ENCODE measurements at places on chromosomes 4 and X. TPM values are rescaled to one million over a fixed set of nuclear protein-coding genes. Genes with fewer than 3 reads are reported as not detected.

SPACA5 gene
- total RNA-seq: not detected

PLRG1 gene
- total RNA-seq: 34.7 TPM

ADGRL3 gene
- total RNA-seq: 22.2 TPM

GLOD5 gene
- total RNA-seq: not detected

CLDN34 gene
- total RNA-seq: not detected

ALB gene
- total RNA-seq: 51.5 TPM

MAMLD1 gene
- total RNA-seq: 15.4 TPM

MAGEA10 gene
- not detected for total RNA-seq

NEUROG2 gene
- not detected for total RNA-seq

SSX4B gene
- not detected for total RNA-seq

MAGEB1 gene
- not detected for total RNA-seq

USP17L30 gene
- not detected for total RNA-seq

RAB40A gene
- total RNA-seq: 1.5 TPM

TMEM154 gene
- total RNA-seq: 1.4 TPM

ENPEP gene
- 1.7 TPM for total RNA-seq

AR gene
- 16.3 TPM for total RNA-seq

PJA1 gene
- 26.9 TPM for total RNA-seq

IL13RA1 gene
- total RNA-seq: 29.6 TPM

SPANXA2 gene
- total RNA-seq: not detected

GABRB1 gene
- total RNA-seq: 0.53 TPM

EFHC2 gene
- not detected for total RNA-seq

POLN gene
- total RNA-seq: 0.21 TPM

APLN gene
- total RNA-seq: 2.2 TPM

RRAGB gene
- total RNA-seq: 9.9 TPM

TRMT44 gene
- 39.8 TPM for total RNA-seq

DNAAF6 gene
- not detected for total RNA-seq

GBA3 gene
- not detected for total RNA-seq

SLC25A14 gene
- total RNA-seq: 14.9 TPM

SLC9B1 gene
- not detected for total RNA-seq

SMIM31 gene
- not detected for total RNA-seq

EDA gene
- 1.7 TPM for total RNA-seq

PCSK1N gene
- total RNA-seq: not detected

CXorf49 gene
- total RNA-seq: not detected

MMRN1 gene
- total RNA-seq: 109 TPM

MAEA gene
- 56.3 TPM for total RNA-seq

UGT2B15 gene
- 0.21 TPM for total RNA-seq

CPLX1 gene
- total RNA-seq: 1.1 TPM

FAM47E gene
- total RNA-seq: not detected

CXCL6 gene
- not detected for total RNA-seq

PHOX2B gene
- total RNA-seq: not detected

C4orf51 gene
- not detected for total RNA-seq

ATOH1 gene
- not detected for total RNA-seq

PRKG2 gene
- total RNA-seq: not detected

SPATA4 gene
- not detected for total RNA-seq

HTN1 gene
- total RNA-seq: not detected

LEF1 gene
- total RNA-seq: not detected

NXF2B gene
- not detected for total RNA-seq

FGB gene
- total RNA-seq: 37.0 TPM

MAGEB2 gene
- total RNA-seq: not detected

YY2 gene
- not detected for total RNA-seq

MAML3 gene
- total RNA-seq: 4.7 TPM

ZCCHC18 gene
- total RNA-seq: 0.21 TPM

POU3F4 gene
- not detected for total RNA-seq

Data from ascending aorta (tissue), 2 donors.